A549 treated with AZD2906 at 1 μM for 4 hours (cell line): ENCODE measurements at places on chromosomes 1 and 21. TPM values are rescaled to one million over a fixed set of nuclear protein-coding genes. Genes with fewer than 3 reads are reported as not detected.

The LMX1A gene
- total RNA-seq: not detected in 5 replicates

The NFASC gene
- total RNA-seq: 0.96 to 1.4 TPM (median 1.1 TPM) in 5 replicates

The AQP10 gene
- not detected in 5 replicates for total RNA-seq

The ZBTB18 gene
- total RNA-seq: 3.5 to 4.3 TPM (median 4.2 TPM) in 5 replicates

The C1orf167 gene
- not detected in 5 replicates for total RNA-seq

The LRRC7 gene
- total RNA-seq: not detected in 5 replicates

The SYT2 gene
- total RNA-seq: 0.72 to 1.1 TPM (median 0.83 TPM) in 5 replicates

The AVPR1B gene
- total RNA-seq: not detected in 5 replicates

The ALPL gene
- total RNA-seq: 0.41 to 0.67 TPM (median 0.51 TPM) in 5 replicates

The KRTAP10-12 gene
- total RNA-seq: not detected in 5 replicates

The PHLDA3 gene
- total RNA-seq: 93.9 to 183 TPM (median 154 TPM) in 5 replicates

The TRAF3IP3 gene
- total RNA-seq: not detected in 5 replicates

The PPM1J gene
- total RNA-seq: 0.79 to 1.0 TPM (median 0.90 TPM) in 5 replicates

The EFNA3 gene
- 12.3 to 14.8 TPM (median 14.2 TPM) in 5 replicates for total RNA-seq

The SH2D5 gene
- 11.6 to 15.5 TPM (median 13.1 TPM) in 5 replicates for total RNA-seq

The CENPS gene
- 26.8 to 32.2 TPM (median 28.2 TPM) in 5 replicates for total RNA-seq

The SH2D2A gene
- 2.9 to 4.2 TPM (median 3.4 TPM) in 5 replicates for total RNA-seq

The SPRR2E gene
- total RNA-seq: not detected in 5 replicates

The CDA gene
- total RNA-seq: 33.3 to 43.7 TPM (median 34.5 TPM) in 5 replicates

The SV2A gene
- total RNA-seq: 0.06 to 0.15 TPM (median 0.10 TPM) in 5 replicates

The MYOC gene
- not detected in 5 replicates for total RNA-seq

The CD52 gene
- not detected in 5 replicates for total RNA-seq

The NES gene
- 0.97 to 1.2 TPM (median 1.1 TPM) in 5 replicates for total RNA-seq

The SLC5A3 gene
- 2.2 to 3.2 TPM (median 2.6 TPM) in 5 replicates for total RNA-seq

The HES4 gene
- 17.8 to 65.9 TPM (median 57.8 TPM) in 5 replicates for total RNA-seq

The GPR89B gene
- total RNA-seq: 3.9 to 5.2 TPM (median 4.6 TPM) in 5 replicates

The FAM110D gene
- 0.03 to 0.07 TPM (median 0.03 TPM) in 3 of 5 replicates, not detected in the others for total RNA-seq

The IL19 gene
- total RNA-seq: 0.08 to 0.11 TPM (median 0.09 TPM) in 3 of 5 replicates, not detected in the others

The APCS gene
- total RNA-seq: not detected in 5 replicates

The SNX27 gene
- 6.6 to 11.0 TPM (median 6.9 TPM) in 5 replicates for total RNA-seq

The SPRR1B gene
- total RNA-seq: not detected in 5 replicates

The ARF1 gene
- total RNA-seq: 403 to 452 TPM (median 450 TPM) in 5 replicates

The KRTAP10-4 gene
- not detected in 5 replicates for total RNA-seq

The CFAP141 gene
- total RNA-seq: 0.37 TPM in 1 of 5 replicates, not detected in the others

The BEND5 gene
- not detected in 5 replicates for total RNA-seq

The PPFIA4 gene
- 0.27 to 1.1 TPM (median 0.31 TPM) in 5 replicates for total RNA-seq

The NCF2 gene
- 1.2 to 2.5 TPM (median 1.5 TPM) in 5 replicates for total RNA-seq

The OPTC gene
- not detected in 5 replicates for total RNA-seq

The CLCA4 gene
- not detected in 5 replicates for total RNA-seq

The DPT gene
- not detected in 5 replicates for total RNA-seq

The OPRD1 gene
- total RNA-seq: 0.01 to 0.07 TPM (median 0.02 TPM) in 5 replicates

The GJA9 gene
- 0.03 TPM in 1 of 5 replicates, not detected in the others for total RNA-seq

The KRTAP19-3 gene
- total RNA-seq: not detected in 5 replicates

The KRTAP19-4 gene
- total RNA-seq: not detected in 5 replicates

The FAM78B gene
- 0.31 to 0.47 TPM (median 0.41 TPM) in 5 replicates for total RNA-seq

The NHLH1 gene
- 0.32 to 0.71 TPM (median 0.40 TPM) in 5 replicates for total RNA-seq

The TNNI3K gene
- not detected in 5 replicates for total RNA-seq

The DCST2 gene
- total RNA-seq: 0.37 to 1.2 TPM (median 0.71 TPM) in 5 replicates

The SLC35F3 gene
- 3.9 to 5.3 TPM (median 5.1 TPM) in 5 replicates for total RNA-seq

The GUCA2B gene
- 0.20 to 0.49 TPM (median 0.37 TPM) in 5 replicates for total RNA-seq

The OVAAL gene
- 0.08 to 0.17 TPM (median 0.14 TPM) in 4 of 5 replicates, not detected in the other for total RNA-seq

The CXADR gene
- 9.6 to 16.1 TPM (median 12.1 TPM) in 5 replicates for total RNA-seq

The UBXN10 gene
- total RNA-seq: 0.01 TPM in 1 of 5 replicates, not detected in the others
